Activated CD4-positive, alpha-beta T cell treated with anti-CD3 and anti-CD28 coated beads, Interleukin-2, amount 10 ng/mL, durations not matched to agents 24 days and 14 days (primary cell): ENCODE measurements at places on chromosomes 3 and 15.

DNA sequence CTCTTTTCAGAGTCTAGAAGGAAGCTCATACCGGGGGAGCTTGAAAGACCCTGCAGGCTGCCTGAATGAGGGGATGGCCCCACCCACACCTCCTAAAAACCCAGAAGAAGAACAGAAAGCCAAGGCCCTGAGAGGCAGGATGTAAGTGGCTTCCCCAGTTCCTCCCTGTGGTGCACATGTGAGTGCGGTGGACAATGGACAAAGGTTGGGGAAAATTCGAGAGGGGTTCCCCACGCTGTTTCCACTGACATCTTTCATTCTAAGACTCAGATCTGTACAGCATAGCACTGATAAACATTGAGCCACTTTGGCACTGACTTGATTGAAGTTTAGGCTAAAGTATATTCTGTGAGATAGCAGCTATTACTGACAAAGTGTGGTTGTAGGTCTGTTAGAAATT is 79.5 kb upstream of the UMPS start:
- peak; percentile 65 for DNase-seq

GRCh38 chr15:43151688-43152087 is 18.3 kb downstream of the TMEM62 start:
- DNase-seq = peak; percentile 78

- DNase-seq = no peak
Measured at GRCh38 chr15:88204584-88204983, 52.0 kb downstream of the NTRK3 start.

DNA sequence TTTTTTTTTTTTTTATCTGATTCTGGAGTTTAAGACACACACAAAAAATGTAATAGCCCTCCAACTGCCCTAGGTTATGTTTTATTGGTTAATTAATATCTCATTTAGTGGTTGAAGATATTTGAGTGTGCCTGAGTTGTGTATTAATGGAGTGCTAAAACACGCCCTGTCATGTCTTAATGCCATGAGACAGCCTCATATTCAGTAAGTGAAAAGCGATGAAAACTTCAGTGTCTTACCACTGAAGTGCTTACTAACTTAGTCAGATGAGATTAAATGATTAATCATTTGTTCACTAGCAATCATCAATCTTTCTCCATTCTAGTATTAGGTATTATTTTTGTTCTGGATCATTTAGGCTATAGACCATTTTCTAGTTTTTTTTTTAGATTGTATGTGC is 544.7 kb upstream of the ROBO2 start:
- no peak for DNase-seq

- DNase-seq = no peak
Measured at GRCh38 chr3:127651516-127652172, 21.1 kb upstream of the ABTB1 start.

DNA sequence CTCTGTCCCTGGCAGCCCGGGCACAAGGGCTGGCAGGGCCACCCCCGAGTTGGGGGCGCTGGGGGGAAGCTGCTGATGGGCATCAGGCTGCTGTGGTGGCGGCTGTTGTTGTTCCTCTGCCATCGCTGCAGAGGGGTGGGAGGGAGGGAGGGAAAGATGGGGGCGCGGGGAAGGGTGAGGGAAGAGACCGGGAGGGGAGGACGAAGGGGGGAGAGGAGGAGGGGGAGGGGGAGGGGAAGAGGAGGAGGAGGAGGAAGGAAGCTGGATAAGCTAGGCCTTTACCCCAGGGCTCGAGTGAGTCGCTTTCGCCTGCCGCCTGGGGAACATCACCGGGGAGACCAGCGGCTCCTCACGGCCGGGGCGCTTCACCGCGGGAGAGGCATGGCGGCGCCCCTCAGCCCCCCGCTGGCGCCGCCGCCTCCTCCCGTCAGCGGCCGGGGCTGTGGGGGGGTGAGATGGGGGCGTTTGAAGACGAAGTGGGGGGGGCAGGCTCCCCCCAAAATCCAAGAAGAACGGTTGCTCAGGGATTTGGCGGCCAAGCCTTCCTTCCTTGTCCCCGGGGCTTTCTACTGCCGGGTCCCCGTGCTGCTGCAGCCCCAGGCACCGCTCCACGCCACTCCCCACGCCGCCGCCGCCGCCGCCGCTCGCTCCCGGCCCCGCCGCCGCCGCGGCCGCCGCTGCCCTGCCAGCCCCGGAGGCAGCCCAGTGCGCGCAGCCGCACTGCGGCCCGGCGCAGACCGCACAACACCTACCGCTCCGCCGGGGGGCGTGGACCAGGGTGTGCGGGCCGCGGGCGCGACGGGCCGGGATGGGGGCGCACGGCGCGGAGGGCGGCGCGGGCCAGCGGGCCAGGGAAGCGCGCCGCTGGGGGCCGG is at the start of gene RFX7:
Gene RFX7 (minus strand): TSS at position 717 of the 875 bp plus-strand sequence. CDS start 594 bp downstream, at position 123.
- DNase-seq = peak; percentile 94

GRCh38 chr3:159886050-159886449 is 102.6 kb upstream of the IL12A start:
- no peak for DNase-seq

GRCh38 chr3:45246241-45246640 is 20.2 kb upstream of the TMEM158 start:
- no peak for DNase-seq

GRCh38 chr3:142009029-142009428 is 132.6 kb downstream of the ATP1B3 start:
- DNase-seq = no peak

- no peak for DNase-seq
Measured at GRCh38 chr15:81915990-81916389, 129.8 kb downstream of the MEX3B start.

DNA sequence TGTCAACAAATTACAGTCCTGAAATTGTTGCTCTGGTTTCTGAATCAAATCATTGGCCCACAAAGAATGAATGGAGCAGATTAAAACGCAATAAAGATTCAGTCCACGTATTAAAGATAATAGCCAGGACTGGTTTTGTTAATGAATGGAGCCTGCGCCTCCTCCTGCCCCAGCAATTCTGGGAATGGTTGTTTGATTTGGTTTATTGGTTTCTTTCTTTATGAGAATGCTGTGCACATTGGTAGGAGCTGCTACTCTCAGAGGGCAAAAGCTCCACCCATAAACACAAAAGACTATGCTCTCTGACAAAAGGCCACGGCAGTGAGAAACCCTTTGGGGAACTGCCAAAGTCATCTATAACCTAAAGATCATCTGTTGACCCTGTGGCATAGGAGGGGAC is 261.1 kb downstream of the ABHD5 start:
- no peak for DNase-seq

DNA sequence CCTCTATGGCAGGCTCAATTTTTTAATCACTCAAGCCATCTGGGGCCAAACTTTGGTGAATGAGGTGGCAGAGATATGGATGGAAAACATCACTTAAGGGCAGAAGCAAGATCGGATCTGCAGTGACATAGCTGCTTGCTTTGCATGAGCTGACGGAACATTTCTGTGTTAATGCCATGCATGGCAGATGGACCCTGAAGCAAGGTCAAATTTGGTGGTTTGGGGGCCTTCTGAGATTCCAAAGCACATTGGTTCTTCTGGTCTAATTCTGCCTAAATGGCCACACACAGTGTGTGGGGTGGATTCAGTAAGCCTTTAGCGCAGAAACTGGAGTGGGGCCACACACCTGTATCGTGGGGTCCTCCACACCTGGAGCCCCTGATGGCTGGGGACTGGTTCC is 38.3 kb upstream of the BCL2L10 start:
- DNase-seq = no peak
